ENCODE measurements at places on chromosomes 16 and 17.

GRCh38 chr17:57810721-57811637, 38.9 kb downstream of the MRPS23 start:
- DNase-seq = no peak

DNA sequence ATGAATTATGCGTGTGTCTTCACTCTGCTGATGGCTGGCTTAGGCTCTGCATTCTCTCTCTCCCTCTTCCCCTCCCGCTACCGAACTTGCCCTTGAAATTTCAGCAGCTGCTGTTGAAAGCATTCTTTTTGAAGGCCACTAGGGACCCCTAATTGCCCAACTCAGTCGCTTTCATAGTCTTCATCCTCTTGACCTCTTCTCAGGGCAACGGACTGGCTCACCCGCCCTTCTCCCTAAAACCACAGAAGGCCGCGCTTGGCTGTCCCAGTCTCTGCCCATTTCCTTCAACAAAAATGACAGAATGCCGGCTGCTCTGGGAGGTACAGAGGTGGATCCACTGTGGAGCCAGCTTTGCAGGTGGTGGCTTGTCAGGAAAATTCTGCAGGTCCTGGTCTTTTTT, 21.0 kb upstream of the FMNL1 start:
- no peak for DNase-seq

- no peak for DNase-seq
Measured at GRCh38 chr17:59284317-59284716, 47.1 kb upstream of the YPEL2 start.

- no peak for DNase-seq
Measured at GRCh38 chr17:57949649-57950048, 5.6 kb downstream of the CUEDC1 start.

DNA sequence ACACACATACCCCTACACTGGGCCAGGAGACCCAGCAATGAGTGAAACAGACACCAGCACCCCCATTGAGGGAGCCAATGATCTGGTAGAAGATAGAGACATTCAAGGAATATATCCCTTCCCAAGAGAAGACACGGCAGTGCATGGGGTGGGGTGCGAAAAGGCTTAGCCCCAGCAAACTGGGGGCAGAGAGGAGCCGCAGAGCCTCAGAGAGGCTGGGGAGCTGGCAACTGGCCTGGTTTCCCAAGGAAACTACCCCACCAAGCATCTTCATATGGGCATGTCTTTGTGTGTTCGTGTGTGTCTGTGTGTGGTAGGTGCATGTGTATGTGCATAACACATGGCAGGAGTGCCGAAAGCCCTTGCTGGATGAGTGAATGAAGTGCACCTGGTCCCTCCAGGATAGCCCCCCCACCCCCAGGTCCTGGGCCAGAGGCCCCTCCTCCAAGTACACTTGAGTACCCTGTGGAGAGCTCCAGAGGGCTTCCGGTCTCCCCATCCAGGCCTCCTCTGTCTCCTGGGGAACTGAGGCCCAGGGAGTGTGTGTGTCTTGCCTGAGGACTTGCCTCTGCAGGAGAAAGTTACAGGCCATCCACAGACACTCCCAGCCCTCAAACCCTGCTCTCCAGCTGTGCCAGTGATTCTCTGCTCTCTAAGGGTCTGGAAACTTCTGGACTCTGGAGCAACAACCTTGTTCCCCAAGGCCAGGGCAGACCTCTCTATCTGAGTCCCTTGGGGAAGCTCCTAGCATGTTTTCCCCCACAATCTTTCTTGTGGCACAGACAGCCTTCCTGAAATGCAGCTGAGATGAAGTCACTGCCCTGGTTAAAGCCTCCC, 15.9 kb downstream of the TBX2 start:
- DNase-seq = no peak

GRCh38 chr16:57997528-57998265, 2.8 kb downstream of the ZNF319 start:
- no peak for DNase-seq

- DNase-seq = no peak
Measured at GRCh38 chr16:79901522-79901921, 301.0 kb upstream of the MAF start.

DNA sequence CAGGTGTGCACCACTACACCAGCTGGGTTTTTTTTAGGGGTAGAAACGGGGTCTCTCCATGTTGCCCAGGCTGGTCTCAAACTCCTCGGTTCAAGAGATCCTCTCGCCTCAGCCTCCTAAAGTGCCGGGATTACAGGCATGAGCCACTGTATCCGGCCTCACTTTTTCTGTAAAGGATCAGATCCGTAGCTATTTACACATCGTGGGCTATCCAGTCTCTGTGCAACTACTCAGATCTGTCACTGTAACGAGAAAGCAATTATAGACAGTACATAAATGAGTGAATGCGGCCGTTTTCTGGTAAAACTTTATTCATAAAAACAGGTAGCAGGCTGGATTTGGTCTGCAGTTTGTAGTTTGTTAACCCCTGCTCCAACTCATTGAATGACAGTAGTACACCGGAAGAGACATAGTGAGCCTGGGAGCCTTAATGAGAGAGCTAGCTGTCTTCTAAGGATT, 44.5 kb downstream of the VMP1 start:
- DNase-seq = no peak

GRCh38 chr17:83076938-83077337, 2.5 kb upstream of the METRNL start:
- no peak for DNase-seq

DNA sequence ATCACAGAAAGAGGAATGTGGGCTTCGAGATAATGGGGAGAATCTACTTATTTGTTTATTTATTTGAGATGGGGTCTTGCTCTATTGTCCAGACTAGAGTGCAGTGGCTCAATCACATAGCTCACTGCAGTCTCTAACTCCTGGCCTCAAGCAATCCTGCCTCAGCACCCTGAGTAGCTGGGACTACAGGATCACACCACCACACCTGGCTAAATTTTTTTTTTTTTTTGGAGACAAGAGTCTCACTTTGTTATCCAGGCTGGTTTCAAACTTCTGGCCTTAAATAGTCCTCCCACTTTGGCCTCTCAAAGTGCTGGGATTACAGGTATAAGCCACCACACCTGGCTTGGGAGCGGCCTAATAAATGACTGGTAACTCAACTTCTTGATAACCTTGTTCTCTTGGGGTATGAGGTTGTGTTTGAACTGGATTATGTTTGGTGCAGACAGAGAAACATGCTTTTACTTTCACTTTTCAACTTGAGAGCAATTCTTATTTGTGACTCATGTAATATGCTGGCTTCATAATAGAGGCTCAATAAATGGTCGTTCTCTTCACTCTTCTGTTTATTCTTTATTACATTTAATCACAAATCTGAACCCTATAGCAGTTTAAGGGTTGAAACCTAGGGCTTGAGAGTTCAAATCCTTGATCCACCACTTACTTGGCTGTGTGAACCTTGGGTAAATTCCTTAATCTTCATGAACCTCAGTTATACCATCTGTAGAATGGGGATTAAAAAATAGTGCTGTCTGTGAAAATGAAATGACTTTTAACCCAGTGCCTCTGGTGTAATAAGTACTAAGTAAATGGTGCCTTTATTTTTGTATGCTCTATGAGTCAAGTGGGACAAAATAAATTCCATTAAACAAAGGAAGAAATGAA, 129.1 kb upstream of the HS3ST2 start:
- no peak for DNase-seq
